Activated CD4-positive, CD25-positive, alpha-beta regulatory T cell treated with anti-CD3 and anti-CD28 coated beads, Interleukin-2, amount 50 U/mL, for 16 hours (primary cell): ENCODE measurements at places on chromosomes 7 and 10.

GRCh38 chr7:113394856-113395255 lies 276.5 kb upstream of the SMIM30 start:
- no peak for DNase-seq

- no peak for DNase-seq
Measured at GRCh38 chr10:59127991-59128390, 48.5 kb upstream of the PHYHIPL start.

GRCh38 chr10:3676564-3676963 lies 108.4 kb downstream of the KLF6 start:
- no peak for DNase-seq

- no peak for DNase-seq
Measured at GRCh38 chr7:44823255-44823781, 24.6 kb downstream of the H2AZ2 start.

GRCh38 chr7:88789480-88790064 lies 6.0 kb downstream of the TEX47 start:
- no peak for DNase-seq

- DNase-seq = no peak
Measured at GRCh38 chr10:104581884-104582601, 59.0 kb upstream of the SORCS3 start.

- no peak for DNase-seq
Measured at GRCh38 chr7:140534743-140535142, 55.4 kb upstream of the MKRN1 start.

DNA sequence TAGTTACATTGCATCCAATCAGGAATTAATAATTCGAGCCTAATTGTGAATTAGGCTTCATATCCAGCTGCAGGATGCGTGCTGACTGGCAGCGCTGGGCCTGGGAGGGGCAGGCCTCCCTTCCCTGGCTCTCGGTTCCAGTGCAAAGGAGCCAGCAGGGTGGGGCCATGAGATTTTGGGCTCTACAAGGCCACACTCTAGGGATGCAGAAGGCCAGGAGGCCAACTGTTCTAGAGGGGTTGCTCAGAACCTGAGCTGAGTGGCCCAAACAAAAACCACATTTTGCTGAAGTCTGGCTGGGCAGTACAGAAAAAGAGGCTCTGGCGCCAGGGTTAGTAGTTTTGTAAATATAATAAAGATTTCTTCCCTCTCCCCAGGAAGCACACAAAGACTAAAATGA lies 72.3 kb downstream of the CLEC2L start:
- DNase-seq = no peak

- no peak for DNase-seq
Measured at GRCh38 chr7:20224025-20224424, 6.8 kb upstream of the MACC1 start.

- DNase-seq = no peak
Measured at GRCh38 chr10:97149079-97149531, 36.7 kb downstream of the SLIT1 start.

GRCh38 chr10:121368347-121369025 lies 229.8 kb downstream of the FGFR2 start:
- DNase-seq = no peak

DNA sequence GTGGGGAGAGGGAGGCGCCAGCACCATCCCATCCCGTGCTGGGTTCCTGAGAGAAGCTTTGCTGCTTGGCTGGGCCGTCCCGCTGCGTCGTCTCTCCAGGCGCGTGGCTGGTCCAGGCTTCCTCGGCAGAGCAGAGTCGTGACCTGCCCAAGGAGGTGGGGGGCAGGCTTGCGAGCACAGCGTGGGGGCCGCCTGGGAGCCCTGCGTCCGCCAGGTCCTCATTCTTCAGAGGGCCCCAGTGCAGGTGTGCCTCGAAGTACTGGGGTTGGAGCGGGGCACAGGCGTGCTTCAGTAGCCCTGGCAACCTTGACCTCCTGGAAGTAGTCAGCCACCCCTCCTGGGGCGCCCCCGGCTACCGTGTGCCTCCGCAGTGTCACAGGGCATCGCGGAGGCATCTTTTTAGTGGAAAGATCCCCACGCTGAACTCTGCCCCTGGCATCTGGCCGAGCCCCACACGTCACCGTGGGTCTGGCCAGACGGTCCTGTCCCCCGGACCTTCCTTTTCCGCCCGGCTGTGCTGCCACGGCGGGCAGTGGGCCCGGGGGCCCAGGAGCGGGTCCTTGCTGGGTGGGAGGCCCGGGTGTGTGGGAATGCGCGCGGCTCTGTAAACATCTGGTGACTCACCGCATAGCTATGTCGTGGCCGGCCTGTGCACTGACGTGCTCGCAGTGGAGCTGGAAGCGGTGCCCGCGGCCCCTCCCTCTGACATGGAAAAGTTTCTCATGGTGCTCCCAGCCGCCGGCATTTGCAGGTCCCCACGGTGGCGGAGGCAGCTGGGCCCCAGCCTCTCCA lies 6.4 kb downstream of the MAFK start:
- DNase-seq = no peak

GRCh38 chr10:21502348-21502740 lies 23.1 kb downstream of the SKIDA1 start:
- no peak for DNase-seq

- no peak for DNase-seq
Measured at GRCh38 chr7:134806197-134806596, 26.8 kb downstream of the CALD1 start.

DNA sequence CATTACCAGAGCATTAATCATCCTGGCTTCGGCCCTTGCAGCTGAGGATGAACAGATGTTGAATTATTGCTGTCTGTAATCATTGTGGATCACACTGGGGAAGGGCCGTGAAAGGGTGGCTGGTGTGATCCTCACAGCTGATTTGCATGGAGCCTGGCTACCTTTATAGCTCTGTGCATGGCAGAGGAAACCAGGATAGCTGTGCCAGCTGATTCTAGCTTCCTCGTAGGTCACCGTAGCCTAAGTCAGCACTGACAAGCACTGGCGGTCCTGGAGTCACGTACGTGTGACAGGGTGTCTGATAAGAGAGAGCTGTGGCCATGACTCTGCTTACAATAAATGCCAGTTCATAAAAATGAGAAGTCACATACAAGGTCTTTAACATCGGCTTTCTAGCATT lies 76.5 kb downstream of the INSYN2A start:
- DNase-seq = no peak

DNA sequence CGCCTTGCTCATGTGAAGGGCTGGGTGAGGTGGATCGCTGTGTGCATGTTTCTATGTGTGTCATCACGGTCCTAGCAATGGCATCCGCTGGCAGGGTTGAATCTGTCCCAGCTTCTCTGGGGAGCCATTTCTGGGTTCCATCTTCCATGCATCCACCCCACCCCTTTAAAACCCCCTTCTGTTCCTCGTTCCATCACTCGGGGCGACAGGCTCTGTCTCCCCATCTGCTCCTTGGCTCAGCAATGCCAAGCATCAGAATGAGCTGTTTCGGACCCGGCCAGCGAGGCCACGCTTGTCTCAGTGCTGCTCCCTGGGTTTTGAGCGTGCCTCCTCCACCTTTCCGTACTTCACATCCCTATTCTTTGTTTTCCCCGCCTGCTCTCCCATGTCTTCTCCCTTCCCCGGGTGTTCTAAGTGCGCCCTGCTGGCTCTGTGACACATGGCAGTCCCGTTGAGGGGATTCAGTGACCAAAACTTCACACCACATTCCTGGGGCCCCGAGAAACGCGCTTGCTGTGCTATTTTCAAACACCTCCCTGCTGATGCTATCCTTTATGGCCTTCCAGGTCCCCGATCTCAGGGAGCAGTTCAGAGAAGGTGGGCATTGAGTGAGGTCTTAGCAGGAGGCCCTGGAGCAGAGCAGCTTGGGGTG lies 554.1 kb upstream of the FOXK1 start:
- no peak for DNase-seq

GRCh38 chr7:6447581-6448199 lies at the start of gene DAGLB:
Gene DAGLB, minus strand, starts transcription at chr7:6447954. Its CDS starts 112 bp downstream, at chr7:6447842.
- peak; percentile 89 for DNase-seq

DNA sequence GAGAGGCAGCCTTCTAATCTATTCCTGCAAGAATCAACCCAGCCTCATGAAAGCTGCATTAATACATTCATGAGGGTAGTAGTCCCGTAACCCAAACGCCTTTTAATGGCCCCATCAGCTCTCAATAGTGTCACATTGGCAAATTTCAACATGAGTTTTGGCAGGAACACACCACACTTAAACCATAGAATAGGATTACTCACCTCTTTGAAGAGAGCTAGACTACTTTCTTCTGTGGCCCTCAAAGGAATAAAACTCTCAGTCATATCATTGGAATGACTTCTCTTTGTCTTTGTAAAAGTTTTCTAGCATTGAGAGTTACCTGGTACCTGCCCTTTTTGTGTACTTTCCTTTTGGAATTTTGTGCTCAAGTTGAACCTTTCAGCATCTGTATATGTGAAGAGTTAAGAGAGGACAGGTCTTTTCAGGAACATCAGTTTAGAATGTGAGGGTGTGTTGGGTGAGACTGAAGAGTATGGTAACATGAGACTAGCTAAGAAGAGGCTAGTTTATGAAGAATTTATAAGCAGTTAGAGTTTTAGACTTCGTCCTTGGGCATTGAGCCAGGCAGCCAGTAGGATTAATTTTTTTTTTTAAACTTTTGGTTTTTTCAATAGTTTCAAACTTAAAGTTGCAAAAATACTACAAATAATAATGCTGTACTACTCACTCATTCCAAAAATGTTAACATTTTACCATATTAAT lies 92.6 kb downstream of the MLLT10 start:
- no peak for DNase-seq

DNA sequence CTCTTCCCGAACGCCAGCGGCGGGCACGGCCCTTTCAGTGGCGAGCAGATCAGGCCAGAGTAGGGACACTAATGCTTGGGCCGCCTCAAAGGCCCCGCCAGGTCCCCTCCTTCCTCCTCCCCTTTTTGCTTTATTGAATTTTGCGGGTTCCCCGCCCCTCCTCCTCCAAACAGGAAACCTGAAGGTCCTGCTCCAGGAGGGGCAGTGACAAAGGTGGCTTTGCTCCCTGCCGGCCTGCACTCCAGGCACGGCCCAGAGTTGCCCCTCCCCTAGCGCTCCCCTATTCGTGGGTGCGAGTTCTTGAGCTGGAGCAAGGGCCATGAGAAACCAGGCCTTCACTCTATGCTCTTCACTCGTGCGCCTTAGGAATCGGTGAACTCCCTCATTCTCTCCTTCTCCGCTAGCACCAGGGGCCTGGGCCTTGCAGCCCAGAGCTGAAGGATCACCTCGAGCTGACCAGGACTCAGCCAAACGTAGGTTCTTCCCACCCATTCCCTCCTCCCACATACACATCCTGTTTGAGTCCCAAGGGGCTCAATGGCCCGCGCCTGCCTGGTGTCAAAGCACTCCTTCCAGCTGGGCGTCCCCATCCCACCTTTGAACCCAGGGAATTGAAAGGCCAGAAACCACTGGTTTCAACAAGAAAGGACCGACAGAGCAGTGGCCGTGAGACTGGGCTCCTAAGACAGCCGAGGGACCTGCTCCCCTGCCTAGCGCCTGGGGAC lies 619 bp upstream of the HOXA6 start:
- DNase-seq = no peak

DNA sequence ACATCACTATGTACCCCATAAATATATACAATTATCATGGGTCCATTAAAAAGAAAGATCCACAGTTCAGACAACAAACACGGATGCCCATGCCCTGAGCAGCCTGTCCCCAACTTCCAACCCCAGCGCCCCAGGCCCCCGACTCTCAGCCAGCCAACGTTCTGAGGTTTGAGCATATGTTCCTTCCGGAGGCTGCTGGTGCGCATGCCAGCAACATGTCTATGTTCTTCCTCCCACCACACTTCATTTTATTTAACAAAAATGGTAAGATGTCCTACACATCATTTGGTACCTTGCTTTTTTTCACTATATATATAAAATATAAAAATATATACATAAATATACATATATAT lies 250.9 kb downstream of the MAD1L1 start:
- no peak for DNase-seq

GRCh38 chr10:92298487-92298886 lies 7.5 kb downstream of the MARCHF5 start:
- no peak for DNase-seq

DNA sequence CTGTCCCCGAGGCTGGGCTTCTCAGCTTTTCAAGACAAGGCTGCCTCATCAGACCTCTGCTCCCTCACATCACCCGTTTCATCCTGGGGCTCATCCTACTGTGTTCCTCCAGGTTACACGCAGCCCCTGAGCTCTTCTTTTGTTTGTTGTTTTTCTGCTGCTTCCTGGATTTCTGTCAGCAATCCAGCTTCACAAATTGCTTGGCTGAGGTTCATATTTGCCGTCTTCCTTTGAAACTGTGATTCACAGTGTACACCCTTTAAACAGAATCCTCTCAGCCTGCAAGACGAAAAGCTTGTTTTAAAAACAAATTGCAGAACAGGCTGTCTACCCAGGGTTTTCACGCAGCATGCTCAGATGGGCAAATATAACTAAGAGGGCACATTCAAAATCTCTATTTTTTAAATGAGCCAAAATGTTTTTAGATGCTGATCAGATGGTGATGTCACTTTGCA lies 39.1 kb upstream of the PARD3 start:
- no peak for DNase-seq

DNA sequence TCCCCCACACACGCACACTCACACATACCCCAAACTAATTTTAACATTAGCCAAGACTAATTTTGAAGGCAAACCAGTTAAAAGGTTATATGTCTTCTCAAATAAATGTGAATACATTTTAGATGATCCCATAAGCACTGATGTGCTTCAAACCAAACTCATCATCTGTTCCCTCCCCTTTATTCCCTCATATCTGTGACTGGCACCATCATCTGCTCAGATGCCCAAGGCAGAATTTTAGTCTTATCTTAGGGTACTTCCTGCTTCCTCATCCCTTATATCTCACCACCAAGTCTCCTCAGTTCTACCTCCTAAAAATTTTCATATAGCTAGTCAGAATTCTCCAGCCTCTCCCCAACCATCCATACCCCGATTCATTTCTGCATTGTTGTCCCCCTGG lies 80.4 kb downstream of the UPF2 start:
- no peak for DNase-seq

- no peak for DNase-seq
Measured at GRCh38 chr10:106043863-106044262, 1120.6 kb downstream of the SORCS1 start.

DNA sequence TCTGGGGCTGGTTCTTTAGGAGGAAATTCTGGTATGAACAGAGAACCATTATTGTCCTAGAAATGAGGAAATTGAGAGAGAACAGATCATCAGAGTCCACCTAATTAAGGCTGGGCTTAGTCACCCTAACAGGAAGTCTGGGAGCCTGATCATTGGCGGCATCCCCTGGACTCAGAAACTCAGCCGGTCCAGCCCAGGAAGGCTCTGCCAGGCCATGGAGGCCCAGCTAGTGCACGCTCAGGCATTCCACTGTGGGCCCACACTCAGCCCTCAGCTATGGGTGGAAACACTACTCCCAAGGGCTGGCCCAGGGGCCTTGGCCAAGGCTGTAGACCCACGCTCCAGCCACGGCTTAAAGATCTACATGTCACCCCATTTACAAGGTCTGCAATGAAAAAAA lies 109.2 kb downstream of the PTPN20 start:
- DNase-seq = no peak

GRCh38 chr10:105844241-105844640 lies 1203.2 kb downstream of the SORCS3 start:
- DNase-seq = no peak

- no peak for DNase-seq
Measured at GRCh38 chr7:130113887-130114286, 43.6 kb downstream of the KLHDC10 start.

GRCh38 chr10:100342627-100342972 lies 4.4 kb upstream of the SCD start:
- DNase-seq = no peak

GRCh38 chr7:120272701-120273475 lies at the start of gene KCND2:
Gene KCND2, plus strand, starts transcription at chr7:120273175.
- no peak for DNase-seq
